HTR-8/SVneo (cell line): ENCODE measurements at places on chromosomes 7 and 10.
A peak's percentile ranks its signal among the peaks of the same experiment; 100 is the strongest.

DNA sequence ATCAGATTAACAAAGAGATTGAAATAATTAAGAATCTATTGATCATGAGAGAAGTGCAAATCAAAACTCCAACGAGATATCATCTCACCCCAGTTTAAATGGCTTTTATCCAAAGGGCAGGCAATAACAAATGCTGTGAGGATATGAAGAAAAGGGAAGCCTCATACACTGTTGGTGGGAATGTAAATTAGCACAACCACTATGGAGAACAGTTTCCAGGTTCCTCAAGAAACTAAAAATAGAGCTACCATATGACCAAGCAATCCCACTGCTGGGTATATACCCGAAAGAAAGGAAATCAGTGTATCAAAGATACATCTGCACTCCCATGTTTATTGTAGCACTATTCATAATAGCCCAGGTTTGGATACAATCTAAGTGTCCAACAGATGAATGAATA, 13.8 kb downstream of the FGL2 start:
- DNase-seq: no peak

- DNase-seq: no peak
Observed at GRCh38 chr7:91780521-91780920, 100.0 kb downstream of the MTERF1 start.

DNA sequence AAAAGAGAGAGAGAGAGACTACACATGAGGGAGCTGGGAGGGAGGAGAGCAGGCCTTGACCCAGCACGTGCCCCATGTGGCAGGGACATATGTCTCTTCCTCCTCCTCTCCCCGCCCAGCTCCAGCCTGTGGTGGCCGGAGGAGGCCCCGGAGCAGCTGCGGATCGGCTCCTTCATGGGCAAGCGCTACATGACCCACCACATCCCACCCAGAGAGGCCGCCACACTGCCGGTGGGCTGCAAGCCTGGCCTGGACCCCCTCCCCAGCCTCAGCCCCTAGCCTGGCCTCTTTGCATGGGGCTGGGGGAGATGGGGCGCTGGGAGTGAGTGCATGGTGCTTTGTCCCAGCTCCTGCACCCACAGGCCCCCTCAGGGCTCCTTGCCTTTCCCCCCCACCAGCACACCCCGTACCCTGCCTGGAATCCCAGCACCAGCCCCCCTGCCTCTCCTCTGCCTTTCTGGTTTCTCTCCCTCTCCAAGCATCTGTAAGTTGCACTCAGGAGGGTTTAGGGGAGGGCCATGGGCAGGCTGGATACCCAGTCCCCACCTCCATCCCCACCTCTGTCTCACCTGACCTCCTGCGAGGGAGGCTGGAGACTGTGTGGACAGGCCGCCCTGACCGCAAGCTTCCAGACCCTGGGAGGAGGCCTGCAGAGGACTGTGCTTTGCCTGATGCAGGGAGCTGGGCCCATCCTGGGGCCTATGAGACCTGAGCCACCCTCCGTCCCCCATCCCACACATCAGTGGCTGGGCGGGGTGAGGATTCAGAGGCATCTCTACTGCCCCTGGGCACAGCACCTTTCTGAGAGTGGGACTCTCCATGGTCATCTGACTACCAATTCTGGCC, 4.8 kb downstream of the UPK3B start:
- no peak for DNase-seq

DNA sequence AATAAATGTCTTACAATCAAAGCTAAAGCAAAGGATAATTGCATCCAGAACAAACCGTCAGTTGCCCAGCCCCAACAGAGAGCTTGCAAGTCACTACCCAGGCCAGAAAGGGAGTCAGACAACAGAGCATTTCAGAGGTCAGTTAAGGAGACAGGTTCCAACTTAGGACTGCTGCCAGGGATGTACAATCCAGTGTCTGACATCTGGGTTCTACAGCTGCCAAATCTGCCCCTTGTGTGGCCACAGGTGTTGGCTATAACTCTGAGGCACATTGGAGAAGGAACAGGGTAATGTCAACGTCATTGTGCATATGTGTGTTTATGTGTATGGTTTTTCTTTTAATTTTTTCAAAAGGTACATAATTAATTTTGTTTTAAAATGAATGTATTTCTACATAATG, 85.2 kb upstream of the GLCCI1 start:
- no peak for DNase-seq

DNA sequence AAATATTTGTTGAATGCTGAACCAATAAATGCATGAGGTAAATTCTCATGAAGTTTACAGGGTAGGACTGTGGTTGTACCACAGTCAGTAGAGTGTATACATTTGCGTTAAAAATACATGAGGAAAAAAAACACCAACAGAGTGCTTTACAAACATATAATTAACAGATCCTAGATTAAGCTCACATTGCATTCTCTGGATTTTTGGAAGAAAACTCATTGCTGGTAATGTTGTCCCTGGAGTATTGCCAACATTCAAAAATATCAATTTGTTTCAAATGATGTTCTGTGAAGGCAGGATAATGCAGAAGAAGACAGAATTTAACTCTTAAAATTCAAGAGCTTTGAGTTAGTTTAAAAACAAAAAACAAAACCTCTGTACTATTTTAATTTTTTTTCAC, 95.5 kb downstream of the MBL2 start:
- DNase-seq: no peak

DNA sequence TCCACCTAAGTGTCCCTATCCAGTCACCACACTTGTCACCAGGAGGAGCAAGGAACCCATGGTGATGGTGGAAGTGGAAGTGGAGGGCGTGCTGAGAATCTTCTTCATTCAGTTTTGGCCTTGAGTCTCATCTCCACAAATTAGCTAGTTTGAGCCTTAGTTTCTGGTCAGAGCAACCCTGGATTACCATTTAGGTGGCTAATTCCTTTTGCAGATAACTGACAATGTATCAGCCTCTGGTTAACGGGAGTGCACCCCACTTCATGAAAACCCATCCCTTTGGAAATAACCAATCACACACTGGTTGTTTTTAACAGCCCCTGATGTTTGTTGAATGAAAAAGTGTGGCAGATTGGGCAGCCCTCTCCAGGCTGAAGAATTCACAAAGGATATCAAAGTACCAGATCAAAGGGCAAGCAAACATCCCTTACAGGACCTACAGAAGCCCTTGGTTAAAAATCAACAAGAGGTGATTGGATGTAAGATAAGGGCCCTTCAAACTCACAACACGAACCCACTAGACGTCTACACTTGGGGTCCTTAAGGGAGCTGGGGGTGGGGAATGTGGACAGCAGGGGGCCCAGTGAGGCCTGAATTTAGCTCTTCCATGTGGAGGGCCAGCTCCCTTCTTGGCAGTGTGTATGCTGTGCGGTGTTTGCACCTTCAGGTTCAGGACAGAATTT, 37.1 kb upstream of the SLF2 start:
- no peak for DNase-seq

DNA sequence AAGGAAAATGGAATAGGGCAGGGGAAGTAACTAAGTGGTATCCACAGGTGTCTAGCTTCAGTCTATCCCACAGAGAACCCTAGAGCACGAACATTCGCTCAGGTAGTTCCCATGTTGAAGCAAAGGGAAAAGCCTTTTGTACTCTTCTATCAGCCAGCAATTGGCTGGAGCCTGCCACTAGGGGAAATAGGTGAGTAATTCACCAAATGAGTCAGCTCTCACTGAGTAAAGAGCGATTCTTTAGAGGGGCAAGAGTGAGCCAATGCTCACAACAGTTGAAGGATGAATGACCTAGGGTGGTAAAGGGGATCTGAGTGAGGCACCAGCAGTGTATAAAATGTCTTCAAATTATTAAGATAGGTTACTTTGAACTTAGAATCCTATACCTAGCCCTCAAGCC, 94.1 kb upstream of the ZNF800 start:
- DNase-seq: no peak

- no peak for DNase-seq
Observed at GRCh38 chr10:130038611-130039109, 72.0 kb downstream of the C10orf143 start.

DNA sequence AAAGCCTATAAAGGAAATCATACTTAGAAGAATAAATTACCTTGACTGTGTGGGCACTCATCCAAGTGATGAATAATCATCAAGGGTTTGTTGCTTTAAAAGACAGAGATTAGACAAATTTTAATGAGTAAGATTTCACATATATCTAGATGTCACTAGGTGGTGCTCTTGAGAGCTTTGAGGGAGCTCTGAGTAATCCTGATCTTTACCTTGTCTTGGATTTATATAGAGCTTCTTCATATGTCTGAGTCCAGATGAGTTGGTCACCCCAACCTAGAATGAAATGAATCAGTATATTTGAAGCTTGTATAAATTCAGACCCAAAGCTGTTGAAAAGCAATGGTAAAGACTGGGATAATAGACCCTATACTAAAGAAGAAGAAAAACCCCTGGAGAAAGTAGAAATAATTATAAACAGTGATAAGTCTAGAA, 3.7 kb downstream of the AGR2 start:
- peak; percentile 72 for DNase-seq

DNA sequence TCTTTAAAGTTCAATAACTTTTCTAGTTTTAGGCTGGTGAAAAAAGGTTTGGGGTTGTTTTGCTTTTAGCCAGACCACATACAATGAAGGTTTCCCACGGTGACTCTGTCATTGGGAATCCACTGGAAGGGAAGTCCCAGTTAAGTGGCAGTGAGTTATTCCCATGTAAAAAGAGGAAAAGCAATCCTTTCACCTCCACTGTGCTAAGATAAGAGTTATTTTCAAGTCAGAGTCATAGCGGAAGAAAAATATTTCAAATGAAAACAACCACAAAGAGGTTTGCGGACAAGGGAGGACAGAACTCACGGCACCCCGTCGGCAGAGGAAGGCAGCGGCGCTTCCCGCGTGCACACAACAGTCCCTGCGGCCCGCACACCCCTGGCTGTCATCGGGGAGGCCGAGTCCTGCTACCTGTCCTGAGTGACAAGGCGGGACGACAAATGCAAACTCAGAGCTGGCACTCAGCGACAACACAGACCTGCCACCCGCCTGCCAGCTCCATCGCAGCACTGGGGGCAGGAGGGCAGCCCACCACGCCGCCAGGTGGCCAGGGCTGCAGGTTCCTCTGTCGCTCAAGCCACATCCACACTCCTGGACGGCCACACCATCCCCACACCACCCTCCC, 9.3 kb upstream of the PAPOLB start:
- no peak for DNase-seq

- no peak for DNase-seq
Observed at GRCh38 chr10:48714088-48714487, 29.4 kb downstream of the WDFY4 start.

DNA sequence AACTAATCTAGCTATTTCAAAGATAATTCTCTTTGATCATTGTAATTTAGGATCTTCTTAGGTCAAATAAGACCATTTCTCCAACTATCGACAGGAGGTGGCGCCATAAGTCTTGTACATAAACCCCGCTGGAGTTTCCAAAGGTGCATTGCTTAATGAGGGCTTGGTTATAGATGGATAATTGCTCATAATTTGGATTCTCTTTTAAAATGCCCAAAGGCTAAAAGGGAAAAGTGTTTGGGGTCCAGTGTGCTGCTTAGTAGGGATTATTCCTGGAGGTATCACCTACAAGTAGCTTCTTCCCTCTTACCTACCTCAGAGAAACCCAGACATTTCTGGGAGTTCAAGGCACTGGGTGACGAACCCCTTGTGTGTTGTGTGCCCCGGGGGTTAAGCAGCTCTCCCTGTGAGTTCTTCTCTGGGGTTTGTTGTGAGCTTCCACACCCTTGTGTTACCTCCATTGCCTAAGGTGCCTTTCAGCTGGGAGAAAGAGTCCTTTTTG, 75.2 kb downstream of the PAXIP1 start:
- DNase-seq: peak; percentile 35

DNA sequence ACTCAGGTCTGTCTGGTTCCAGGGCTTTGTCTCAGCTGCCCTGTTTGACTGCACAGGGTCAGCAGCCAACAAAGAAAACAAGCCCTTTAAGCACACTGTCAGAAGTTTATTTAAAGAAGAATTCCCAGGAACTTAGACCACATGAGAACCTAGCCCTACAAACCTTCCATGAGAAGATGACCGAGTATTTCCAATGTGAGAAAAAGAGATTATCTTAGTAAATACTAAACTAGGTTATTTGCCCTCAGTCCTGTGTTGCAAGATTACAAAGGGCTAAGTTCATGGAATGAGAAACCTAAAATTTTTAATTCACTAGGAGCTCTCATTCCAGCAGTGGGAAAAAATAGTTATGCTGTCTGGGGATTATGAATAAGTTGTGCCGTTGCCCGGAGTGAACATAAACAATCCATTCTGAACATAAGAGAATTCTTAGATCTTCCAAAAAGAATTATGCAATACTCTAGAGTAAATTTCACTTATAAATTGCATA, 46.7 kb downstream of the NOC3L start:
- no peak for DNase-seq

- no peak for DNase-seq
Observed at GRCh38 chr10:123275136-123275564, 120.9 kb downstream of the BUB3 start.

DNA sequence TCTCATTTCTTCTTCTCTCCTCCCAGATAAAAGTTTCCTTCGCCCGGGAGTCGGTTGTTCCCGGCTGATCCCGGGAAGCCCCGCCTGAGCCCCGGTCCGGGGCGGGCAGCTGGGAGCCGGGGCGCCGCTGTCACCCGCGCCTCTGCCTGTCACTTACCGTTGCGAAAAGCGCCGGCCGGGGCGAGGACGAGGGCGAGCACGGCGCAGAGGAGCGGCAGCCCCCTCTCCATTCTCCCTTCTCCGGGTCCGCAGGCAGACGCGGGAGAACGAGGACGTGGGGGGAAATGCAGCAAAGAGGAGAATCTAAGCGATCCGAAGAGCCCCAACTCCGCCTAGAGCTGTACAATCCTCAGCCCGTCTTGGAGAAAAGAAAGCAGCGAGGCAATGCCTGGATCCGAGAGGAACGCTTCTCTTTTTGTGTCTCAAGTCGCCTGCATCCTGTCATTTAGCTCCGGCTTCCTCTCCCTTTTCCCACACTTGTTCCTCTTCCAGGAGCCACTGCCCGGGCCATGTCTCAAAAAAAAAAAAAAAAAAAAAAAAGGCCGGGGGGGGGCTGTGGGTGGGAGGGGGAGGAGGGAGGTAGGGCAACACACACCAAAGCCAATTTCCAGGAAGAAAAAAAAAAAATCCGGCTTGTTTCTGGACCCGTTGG, at the start of gene NRP1:
Gene NRP1, minus strand, starts transcription at position 515 of the 652 bp plus-strand sequence. Its CDS starts 285 bp downstream, at position 230.
- no peak for DNase-seq

DNA sequence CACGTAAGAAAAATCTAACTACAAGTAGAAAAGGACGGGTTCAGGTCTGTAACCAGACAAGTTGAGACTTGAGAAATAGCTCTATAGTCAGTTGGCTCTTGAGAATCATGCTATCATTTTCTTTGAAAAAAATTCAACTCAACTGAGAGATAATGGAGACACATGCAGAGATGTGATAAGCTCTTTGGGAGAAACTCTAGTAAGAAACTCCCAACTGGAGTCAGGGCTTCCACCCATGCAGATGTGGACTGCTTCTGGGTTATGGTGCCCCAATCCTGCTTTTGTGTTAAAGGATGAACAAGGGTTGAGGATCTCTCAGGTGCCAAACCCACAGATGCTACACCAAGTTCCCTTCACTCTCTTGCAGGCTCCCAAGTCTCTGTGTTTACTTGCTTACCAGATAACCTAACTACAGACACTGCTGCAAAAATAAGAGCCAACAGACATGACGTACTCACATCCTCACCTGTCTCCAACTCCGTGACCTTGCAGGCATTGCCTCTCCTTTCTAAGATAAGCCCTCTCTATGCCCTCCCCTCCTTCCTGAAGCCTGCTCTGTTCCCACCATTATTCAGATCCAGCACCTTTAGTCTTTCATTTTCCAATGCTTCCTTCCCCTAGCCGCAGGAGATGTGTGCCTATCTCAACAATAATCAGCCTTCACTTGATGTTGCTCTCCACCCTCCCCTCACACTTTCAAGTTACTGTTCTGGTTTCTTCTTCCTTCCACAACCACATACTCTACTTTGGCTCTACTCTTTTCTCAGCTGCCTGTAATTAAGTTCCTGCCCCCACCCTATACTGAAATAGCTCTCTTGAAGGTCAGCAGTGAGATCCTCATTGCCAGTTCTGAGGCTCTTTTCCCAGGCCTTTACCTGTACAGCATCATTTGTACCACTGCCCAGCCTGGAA, 130.0 kb downstream of the ICA1 start:
- no peak for DNase-seq
